ENCODE measurements at places on chromosomes 6 and 20.

- DNase-seq: no peak
Measured at GRCh38 chr20:11143481-11143880, 469.7 kb upstream of the JAG1 start.

- no peak for DNase-seq
Measured at GRCh38 chr6:37657112-37657886, 40.4 kb downstream of the MDGA1 start.

- no peak for DNase-seq
Measured at GRCh38 chr6:129055796-129056195, 172.9 kb downstream of the LAMA2 start.

GRCh38 chr6:5302220-5302946, 41.1 kb downstream of the FARS2 start:
- DNase-seq: no peak

- no peak for DNase-seq
Measured at GRCh38 chr6:165245287-165245686, 64.1 kb downstream of the C6orf118 start.

- DNase-seq: no peak
Measured at GRCh38 chr6:79946272-79947190, 822 bp downstream of the ELOVL4 start.

GRCh38 chr6:54404791-54405190, 96.5 kb downstream of the TINAG start:
- no peak for DNase-seq

DNA sequence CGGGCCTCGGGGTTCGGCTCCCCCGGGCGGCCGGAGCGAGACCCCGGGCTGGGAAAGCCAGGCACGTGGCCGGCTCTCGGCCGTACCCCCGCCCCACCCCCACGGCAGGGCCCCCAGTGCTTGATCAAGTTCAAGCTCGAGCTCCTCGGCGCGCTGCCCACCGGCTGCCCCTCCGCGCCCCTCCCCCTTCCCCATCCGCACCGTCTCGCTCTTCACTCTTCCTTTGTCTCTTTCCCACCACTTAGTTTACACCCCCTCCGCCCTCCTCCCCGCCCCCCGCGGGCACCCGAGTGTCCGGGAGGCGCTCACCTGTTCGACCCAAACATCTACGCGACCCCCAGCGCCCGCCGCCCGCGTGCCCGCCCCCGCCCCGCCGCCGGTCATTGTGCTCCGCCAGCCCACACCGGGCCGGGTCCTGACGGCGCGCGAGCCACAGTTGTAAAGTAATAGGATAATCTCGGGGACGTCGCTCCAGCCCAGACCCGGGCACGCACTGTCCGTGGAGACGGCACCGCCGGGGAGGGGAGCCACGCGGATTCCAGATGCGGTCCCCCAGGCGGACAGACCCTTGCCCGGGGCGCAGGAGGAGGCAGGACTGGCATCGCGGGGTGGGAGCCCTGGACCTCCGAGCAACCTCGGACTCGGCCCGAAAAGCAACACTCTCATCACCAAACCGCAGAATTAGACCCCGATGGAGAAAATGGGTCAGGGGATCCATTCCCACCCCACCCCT, 100.7 kb downstream of the NOL4L start:
- peak; percentile 28 for DNase-seq

DNA sequence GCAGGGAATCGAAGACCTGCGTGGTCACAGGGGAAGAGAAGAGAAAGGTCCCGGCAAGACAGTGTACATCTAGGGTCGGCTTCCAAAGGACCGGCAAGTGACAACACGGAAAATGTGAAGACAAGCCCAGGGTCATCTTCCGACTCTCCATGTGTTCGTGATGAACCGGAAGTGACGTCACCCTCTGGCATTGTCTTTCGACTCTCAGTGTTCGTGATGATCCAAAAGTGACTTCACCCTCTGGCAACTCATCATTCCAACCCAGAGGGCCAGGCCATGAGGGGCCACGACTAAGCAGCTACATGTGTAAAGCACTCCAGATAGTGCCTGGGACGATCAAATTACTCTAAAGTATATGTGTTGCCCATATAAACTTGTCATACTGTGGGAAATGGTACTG, 290.8 kb downstream of the THBS2 start:
- DNase-seq: no peak

- no peak for DNase-seq
Measured at GRCh38 chr6:11609324-11610071, 71.9 kb downstream of the TMEM170B start.

- no peak for DNase-seq
Measured at GRCh38 chr6:7188492-7188891, 80.7 kb downstream of the RREB1 start.

GRCh38 chr20:21174516-21175239, 48.8 kb downstream of the KIZ start:
- DNase-seq: no peak

DNA sequence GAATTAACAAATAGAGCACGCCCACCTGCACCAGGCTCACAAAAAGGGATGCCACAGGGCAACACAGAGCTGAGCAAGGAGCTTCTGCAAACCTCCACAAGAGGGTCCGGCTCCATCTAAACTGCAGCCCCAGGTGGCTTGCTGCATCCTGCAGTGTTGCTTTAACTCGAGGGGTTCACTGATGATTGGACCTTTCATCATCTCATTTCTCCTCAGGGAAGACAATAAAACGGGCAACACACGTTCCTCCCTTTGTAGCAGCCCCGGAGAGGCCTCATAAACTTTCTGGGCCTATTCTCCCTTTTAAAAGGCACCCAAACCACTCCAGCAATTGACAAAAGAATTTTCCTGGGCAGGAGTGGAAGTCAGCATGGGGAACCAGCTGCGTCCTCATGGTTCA, 161.5 kb upstream of the CDH4 start:
- no peak for DNase-seq

DNA sequence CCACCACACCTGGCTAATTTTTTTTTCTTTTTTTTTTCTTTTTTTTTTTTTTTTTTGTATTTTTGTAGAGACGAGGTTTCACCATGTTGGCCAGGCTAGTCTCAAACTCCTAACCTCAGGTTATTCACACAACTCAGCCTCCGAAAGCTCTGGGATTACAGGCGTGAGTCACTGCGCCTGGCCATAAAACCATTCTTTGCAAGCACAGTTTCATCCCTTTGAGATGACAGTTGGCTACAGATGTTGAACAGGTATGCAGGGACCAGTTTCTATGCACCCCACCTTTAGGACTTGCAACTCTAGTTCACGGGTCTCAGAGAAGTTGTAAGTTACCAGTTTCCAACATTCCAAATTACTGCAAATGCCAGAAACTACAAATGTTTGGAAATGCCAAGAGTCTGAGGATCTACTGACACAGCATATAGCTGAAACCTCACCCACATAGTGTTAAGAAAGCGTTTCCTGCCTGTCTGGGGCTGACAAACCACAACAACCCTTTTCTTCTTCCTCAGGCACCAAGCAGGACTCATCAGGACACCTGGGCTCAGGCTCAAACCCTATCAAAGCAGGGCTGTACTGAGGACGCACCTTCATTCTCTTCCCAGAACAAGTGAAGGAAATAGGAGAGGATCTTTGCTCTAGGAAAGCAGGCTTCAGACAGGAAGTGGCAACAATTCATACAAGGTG, 22.9 kb downstream of the ARHGAP18 start:
- no peak for DNase-seq

GRCh38 chr6:108874470-108875160, 26.4 kb downstream of the ARMC2 start:
- DNase-seq: peak; percentile 6

DNA sequence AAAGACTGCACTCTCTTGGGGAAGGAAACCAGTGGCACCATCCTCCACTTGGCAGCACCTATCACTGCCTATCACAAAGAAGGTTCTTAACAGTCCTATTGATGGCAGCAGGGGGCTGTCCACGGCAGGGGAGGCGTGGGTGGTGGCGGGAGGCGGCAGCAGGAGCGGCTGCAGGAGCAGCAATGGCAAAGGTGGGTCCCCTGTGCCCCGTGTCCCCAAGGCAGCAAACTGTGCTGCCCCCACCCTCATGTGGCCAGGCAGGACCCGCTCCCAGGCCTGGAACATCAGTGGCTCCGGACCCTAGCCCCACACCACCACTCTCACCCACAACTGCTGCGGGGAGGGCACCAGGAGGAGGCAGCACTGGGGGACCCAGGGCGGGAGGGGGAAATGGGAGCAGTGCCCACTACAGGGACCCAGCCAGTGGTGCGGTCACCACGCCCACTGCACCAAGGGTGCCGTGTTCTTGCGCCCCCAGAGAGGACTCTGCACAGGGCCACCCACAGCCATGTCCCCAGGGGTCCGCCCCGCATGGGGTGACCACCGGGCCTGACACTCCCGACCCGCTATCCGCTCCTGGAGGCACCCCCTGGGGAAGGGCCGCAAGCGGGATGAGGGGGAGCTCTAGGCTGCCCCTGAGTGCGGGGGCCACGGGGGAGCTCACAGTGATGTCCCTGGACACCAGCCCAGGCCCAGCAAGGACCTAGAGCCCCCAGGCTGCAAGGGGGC, 54.6 kb downstream of the GMDS start:
- DNase-seq: no peak

DNA sequence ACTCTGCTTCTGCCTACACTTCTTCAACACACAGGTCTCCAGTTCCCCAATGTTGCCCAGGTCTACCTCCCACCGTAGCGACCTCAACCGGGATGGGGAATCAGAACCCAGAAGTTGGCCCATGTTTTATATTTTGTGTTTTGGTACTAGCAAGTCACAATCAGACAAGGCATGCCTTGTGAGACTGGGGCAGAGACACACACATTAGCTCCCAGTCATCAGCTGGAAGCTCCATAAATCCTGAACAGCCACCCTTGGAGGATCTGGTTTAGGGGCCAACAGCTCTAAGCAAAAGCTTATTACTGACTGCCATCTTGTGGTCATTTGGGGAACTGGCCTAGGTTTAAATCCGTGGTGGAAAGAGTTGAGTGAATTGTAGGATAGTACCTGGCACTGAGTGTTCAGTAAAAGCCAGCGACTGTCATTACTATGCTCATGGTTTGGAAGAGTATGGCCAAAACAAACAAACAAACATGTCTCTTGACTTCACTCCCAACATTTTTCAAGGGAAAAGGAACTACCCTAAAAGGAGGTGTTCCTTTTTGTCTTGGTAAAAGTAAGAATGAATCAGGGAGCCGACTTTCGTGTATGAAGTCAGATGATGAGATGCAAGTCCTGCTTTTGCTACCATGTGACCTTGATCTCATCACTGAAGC, 40.5 kb downstream of the PIM1 start:
- peak; percentile 66 for DNase-seq

DNA sequence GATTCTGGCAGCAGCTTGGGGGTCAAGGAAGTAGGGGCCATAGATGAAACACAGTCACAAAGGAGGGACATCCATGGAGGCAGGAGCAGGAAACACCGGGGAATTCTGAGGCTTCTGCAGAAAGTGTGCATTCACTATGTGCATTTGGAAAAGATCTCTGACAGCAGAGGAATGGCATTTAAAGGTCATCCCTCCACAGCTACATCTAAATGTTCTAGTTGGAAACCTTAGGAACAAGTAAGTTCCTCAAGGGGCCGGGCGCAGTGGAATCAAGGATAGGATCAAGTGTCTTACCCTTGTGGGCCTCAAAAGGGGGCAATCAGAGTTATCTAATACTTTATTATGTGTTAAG, 8.8 kb downstream of the C6orf136 start:
- no peak for DNase-seq

DNA sequence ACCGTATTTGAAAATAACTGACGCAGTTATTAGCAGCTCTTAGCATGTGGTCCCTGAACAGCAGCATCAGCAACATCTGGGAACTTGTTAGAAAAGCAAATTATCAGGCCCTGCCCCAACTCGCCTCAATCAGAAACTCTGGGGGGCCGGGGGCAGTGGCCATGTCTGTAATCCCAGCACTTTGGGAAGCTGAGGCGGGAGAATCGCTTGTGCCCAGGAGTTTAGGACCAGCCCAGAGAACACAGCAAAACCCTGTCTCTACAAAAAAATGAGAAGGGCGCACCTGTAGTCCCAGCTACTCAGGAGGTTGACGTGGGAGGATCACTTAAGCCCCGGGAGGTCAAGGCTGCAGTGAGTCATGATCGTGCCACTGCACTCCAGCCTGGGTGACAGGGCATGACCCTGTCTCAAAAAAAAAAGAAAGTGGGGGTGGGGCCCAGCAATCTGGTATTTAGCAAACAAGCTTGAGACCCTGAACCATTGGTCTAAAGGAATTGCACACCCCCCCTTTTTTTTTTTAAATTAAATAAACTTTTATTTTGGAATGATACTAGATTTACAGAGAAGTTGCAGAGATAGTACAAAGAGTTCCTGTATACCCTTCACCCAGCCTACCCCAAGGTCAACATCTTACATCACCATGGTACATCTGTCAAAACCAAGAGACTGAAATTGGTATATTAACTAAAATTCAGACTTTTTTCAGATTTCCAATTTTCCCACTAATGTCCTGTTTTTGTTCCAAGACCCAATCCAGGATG, 6.7 kb downstream of the SRXN1 start:
- DNase-seq: no peak

GRCh38 chr20:47970282-47970903, 185.1 kb upstream of the SULF2 start:
- no peak for DNase-seq

GRCh38 chr6:110625883-110626282, 149.5 kb upstream of the SLC22A16 start:
- DNase-seq: no peak

- DNase-seq: peak; percentile 47
Measured at GRCh38 chr6:39865011-39865888, 69.0 kb downstream of the MOCS1 start.

- DNase-seq: no peak
Measured at GRCh38 chr20:14488212-14488611, 150.8 kb upstream of the FLRT3 start.

GRCh38 chr20:5862703-5863039, 87.7 kb downstream of the TRMT6 start:
- DNase-seq: no peak

- DNase-seq: no peak
Measured at GRCh38 chr6:91539456-91539855, 952.6 kb upstream of the MAP3K7 start.

GRCh38 chr20:584161-584970, 25.7 kb downstream of the TCF15 start:
- DNase-seq: no peak

- no peak for DNase-seq
Measured at GRCh38 chr6:155586090-155586489, 130.5 kb upstream of the NOX3 start.
